Cardiac muscle cell (in vitro differentiated cells and primary cell): ENCODE measurements at places on chromosomes 7 and 10.

DNA sequence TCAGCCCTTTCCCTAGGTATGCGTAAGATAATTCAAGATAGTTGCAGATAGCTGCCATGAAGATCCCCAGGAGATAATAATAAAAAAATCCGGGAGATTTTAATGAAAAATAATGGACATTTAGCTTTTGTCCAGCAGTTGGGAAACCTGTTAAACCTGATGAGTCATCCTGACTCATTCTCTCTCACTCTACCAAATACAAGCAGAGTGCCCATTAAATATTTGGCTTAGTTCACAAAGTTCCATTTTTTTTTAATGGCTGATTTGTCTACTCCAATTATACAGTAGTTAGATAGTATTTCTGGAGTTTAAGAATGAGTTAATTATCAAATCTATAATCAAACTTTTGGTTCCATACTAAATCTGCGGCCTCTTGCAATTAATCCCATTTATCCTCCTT lies 2.1 kb upstream of the SHTN1 start:
- peak; percentile 73 for DNase-seq

DNA sequence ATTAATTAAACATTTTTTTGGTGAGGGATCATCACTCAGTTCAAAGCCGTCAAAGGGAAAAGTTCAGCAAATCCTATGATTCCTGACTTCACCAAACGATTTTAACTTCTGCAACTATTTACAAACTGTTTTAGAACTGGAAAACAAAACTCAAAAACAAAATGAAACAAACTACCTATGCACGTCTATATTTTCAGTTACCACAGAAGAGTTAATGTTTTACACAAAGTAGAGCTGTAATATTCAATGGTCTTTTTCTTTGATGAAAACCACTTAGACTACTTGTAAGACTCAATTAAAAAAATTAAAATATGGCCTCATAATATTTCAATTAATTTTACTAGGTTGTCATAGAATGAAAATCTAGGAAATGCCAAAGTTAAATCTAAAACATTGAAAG lies 131.5 kb downstream of the ATE1 start:
- no peak for DNase-seq

DNA sequence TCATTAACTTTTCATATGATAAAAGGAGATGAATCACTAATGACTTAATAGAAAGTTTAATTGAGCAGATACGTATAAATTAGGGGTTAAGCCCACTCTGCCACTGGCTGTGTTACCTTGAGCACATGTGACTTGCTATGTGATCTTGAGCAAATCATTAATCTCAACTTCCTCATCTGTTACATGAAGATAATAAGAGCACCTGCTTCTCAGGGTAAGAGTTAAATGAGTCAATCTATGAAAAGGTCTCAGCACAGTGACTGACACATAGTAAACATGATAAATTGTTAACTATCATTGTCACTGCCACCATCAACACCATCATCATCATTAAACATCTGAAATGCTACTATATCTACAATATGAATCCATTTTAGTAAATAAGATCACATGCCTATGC lies 110.8 kb downstream of the TPK1 start:
- no peak for DNase-seq

GRCh38 chr10:123833170-123833850 lies 58.3 kb downstream of the CPXM2 start:
- no peak for DNase-seq

DNA sequence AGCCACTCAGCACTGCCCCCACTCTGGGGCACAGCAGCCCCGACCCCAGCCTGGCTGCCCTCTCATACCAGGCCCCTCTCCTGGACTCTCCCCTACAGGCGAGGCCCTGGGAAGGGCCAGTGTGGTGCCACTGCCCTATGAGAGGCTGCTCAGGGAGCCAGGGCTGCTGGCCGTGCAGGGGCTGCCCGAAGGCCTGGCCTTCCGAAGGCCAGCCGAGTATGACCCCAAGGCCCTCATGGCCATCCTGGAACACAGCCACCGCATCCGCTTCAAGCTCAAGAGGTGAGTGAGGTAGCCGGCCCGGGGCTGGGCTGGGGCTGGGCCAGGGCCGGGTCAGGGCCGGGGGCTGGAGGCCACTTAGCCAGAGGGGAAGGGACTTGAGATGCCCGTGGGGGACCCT lies 64.3 kb downstream of the GTF2IRD1 start:
- no peak for DNase-seq

DNA sequence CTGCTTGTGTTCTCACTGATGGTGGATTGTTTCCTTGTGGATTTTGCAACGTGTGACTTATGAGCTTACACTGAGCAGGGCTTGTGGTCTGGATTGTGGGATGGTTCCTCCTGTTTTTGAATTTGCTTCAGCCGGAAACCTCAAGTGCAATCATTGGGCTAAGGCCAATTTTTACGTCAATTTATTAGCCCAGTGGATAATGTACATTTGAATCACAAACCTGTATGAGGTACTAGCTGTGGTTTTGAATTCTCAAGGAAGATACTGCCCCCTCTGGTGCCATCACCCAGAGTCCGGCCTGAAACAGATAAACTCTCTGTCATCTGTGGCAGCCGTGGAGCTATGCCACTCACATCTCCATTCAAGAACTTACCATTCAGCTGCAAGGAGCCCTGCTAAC lies 7.3 kb upstream of the ZNF777 start:
- no peak for DNase-seq

GRCh38 chr7:156207306-156207705 lies 395.0 kb upstream of the SHH start:
- no peak for DNase-seq

GRCh38 chr10:88992921-88993524 lies 2.4 kb downstream of the FAS start:
- no peak for DNase-seq

DNA sequence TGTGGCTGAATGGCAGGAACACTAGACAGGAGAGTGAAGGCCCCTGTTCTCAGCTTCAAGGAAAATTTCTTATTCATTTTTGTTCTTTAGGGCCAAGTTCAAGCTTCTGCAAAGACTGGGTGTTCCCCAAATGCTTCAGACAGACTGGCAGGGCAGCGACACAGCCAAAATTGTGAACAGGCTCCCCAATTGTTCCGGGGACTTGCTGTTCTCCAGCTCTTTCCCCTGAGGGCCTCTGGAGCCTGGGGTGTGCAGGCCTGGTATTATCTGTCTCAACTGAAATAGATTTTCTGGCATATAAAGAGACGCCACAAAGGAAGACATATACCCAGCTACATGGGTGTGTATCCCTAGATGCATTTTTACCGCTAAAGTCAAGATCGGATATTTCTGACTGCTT lies 30.3 kb upstream of the PLCE1 start:
- DNase-seq: no peak

DNA sequence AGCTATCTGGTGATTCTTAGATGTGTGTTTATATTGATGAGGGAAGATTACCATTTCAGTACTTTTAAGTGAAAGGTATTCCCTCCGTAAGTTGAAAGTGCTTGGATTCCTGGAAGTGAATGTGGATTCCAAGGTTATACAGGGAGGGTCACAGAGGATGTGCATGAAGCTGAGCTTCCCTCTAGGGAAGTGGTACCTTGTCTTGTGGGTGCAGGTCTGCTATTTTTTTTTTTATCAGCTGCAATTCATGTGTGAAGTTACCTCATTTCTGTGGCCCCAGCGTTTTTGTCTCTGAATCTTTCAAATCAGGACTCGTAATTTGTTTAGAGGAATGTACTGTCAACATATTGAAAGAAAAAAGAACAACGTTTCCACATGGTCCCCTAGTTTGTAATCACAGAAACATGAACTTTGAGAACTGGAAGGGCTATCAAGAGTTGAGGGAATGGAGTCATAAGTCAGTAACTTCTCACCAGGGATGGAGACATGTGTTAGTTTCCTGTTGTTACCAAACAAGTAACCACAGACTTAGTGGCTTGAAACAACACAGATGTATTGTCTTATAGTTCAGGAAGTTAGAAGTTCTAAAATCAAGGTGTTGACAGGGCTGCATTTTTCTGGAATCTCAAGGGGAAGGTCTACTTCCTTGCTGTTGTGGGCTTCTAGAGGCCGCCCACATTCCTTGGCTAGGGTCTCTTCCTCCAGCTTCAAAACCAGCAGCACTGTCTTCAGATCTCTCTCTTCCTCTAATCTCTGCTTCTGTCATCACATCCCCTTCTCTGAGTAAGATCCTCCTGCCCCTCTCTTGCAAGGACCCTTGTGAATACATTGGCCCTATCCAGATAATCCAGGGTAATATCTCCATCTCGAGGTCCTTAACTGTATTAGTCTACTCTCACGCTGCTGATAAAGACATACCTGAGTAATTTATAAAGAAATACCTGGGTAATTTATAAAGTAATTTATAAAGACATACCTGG lies 64.4 kb downstream of the RAB18 start:
- peak; percentile 67 for DNase-seq

GRCh38 chr10:44511601-44512000 lies 126.7 kb upstream of the CXCL12 start:
- no peak for DNase-seq

DNA sequence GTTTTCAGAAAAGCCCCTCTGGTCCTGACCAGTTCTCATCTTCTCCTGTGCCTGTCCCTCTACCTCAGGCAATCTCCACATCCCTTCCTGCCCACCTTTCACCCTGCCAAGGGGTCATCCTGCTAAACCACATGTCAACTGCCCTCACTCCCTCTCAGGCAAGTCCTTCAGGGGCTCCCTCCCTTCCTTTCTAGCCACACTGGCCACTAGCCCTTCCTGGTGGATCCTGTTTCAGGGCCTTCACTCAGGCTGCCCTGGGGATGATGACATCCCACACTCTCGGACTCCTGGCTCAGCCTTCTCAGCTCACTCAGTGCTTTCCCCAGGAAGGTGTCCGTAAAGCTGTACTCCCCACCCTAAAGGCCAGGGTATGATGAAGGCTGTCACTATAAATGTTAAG lies 13.4 kb downstream of the STEAP1B start:
- DNase-seq: no peak

DNA sequence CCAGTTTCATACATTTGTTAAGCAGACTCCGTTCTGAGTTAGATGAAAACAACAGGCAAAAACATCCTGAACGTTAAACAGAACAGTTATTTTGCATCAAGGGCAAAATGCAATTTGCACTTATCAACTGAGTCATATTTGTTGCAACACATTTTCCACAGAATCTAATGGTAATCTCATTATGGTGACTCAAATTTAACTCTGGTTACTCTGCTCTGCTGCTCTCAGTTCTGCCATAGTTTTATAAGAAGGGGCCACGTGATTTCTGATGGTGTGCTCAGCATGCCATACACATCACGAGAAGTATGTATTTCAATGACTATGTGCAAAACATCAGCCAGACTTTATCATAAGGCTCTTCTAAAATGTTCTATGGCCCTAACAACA lies 148.8 kb downstream of the CHCHD3 start:
- DNase-seq: no peak

DNA sequence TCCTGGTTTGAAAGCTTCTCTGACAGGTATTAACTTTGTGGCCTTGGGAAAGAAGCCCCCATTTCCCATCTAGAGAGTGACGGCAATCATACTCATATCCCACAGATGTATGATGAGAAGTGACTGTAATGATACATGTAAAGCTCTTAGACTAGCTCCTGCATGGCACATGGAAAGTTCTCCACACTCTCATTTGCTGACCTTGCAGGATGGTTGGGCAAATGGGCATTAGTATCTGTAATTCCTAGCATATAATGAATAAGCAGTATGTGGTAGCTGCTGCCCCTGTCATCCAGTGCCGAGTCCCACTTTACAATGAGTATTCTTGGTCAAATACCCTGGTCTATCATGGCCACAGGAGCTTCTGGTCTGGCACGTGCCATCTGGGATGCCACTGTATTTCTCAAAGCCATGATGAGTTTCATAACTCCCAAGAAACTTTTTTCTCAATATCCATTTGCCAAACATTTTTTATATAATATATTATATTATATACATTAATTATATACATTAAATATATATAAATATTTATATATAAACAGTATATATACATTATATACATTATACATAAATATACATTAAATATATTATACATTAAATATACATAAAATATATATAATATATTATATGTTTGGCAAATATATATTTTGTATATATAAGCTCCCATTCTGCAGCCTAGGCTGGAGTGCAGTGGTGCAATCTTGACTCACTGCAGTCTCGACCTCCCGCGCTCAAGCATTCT lies 106.5 kb upstream of the FZD1 start:
- no peak for DNase-seq

DNA sequence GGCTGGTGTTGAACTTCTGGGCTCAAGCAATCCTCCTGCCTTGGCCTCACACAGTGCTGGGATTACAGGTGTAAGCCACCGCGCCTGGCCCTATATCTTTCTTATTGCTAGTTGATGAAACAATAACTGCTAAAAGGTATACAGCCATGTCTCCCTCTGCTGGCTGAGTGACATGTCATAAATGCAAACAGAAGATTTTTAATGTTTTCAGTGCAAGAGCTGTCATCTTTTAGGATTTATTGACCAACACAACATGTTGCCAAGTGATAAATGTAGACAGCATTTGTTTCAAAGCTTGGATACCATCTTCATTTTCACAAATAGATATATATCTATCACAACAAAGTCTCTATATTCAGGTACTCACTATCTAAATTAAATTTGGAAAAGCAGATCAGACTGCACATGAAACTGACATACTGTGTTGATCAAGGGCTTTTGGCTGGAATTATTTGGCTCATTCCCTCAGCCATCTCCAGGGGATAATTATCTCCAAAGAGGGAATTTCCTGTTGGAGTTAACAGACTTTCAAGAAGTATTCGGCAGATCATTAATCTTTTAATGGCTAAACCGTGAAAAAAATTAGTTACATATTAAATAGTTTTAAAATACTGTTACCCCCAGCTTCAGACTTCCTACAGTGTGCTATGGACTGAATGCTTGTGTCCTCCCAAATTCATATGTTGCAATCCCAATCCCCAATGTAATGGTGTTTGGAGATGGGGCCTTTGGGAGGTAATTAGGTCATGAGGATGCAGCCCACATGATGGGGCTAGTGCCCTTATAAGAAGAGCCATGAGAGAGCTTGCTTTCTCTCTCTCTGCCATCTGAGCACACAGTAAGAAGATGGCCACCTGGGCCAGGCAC lies 41.3 kb upstream of the SRPK2 start:
- DNase-seq: peak; percentile 57

- DNase-seq: no peak
Observed at GRCh38 chr7:125090596-125090995, 161.0 kb upstream of the POT1 start.

- DNase-seq: no peak
Observed at GRCh38 chr7:20216406-20217036, 663 bp downstream of the MACC1 start.
